Activated CD4-positive, alpha-beta T cell treated with anti-CD3 and anti-CD28 coated beads, Interleukin-2, amount 10 ng/mL, durations not matched to agents 24 days and 14 days (primary cell): ENCODE measurements at places on chromosomes 11 and 22.

DNA sequence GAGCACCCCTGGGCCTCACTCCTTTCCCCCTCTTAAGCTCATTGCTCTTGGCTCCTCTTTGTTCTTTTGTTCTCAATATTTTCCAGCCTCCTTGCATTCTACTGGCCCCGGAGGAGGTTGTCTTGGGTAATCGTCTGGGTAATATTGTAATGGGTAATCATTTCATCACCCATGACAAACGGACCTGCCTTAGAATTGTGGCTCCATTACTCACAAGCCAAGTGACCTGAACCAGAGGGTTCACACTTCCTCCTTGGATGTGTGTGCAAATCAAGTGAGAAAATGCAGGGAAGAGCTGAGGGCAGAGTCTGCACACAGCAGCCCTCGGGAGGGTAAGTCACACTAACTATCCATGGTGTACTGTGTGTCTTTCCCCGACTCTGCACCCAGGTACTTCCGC is 305.0 kb downstream of the BUD13 start:
- H3K27ac ChIP-seq: no peak overlapping the region
- no peaks in the 10 kb centered on the region for H3K27me3 ChIP-seq
- no peaks in the 10 kb centered on the region for H3K4me1 ChIP-seq
- H3K36me3 ChIP-seq: no peaks in the 10 kb centered on the region
- no peak for DNase-seq

- peaks cover 81% of the 10 kb centered on the region for H3K36me3 ChIP-seq
- H3K27me3 ChIP-seq: no peaks in the 10 kb centered on the region
- H3K4me3 ChIP-seq: peak overlapping the region; percentile 94
- H3K27ac ChIP-seq: peak overlapping the region; percentile 97
- peaks cover 70% of the 10 kb centered on the region for H3K4me1 ChIP-seq
- peak; percentile 77 for DNase-seq
Observed at GRCh38 chr11:35142481-35143075, 3.6 kb downstream of the CD44 start.

- H3K27ac ChIP-seq: no peak overlapping the region
- no peaks in the 10 kb centered on the region for H3K36me3 ChIP-seq
- H3K4me1 ChIP-seq: peaks cover 8% of the 10 kb centered on the region
- H3K4me3 ChIP-seq: no peak overlapping the region
Observed at GRCh38 chr11:35614939-35615569, 3.2 kb upstream of the FJX1 start.

GRCh38 chr11:102426000-102426399 is 26.6 kb downstream of the TMEM123 start:
- peaks cover 56% of the 10 kb centered on the region for H3K36me3 ChIP-seq
- no peak overlapping the region for H3K27ac ChIP-seq
- no peaks in the 10 kb centered on the region for H3K27me3 ChIP-seq
- H3K4me1 ChIP-seq: peaks cover 67% of the 10 kb centered on the region
- no peak for DNase-seq

DNA sequence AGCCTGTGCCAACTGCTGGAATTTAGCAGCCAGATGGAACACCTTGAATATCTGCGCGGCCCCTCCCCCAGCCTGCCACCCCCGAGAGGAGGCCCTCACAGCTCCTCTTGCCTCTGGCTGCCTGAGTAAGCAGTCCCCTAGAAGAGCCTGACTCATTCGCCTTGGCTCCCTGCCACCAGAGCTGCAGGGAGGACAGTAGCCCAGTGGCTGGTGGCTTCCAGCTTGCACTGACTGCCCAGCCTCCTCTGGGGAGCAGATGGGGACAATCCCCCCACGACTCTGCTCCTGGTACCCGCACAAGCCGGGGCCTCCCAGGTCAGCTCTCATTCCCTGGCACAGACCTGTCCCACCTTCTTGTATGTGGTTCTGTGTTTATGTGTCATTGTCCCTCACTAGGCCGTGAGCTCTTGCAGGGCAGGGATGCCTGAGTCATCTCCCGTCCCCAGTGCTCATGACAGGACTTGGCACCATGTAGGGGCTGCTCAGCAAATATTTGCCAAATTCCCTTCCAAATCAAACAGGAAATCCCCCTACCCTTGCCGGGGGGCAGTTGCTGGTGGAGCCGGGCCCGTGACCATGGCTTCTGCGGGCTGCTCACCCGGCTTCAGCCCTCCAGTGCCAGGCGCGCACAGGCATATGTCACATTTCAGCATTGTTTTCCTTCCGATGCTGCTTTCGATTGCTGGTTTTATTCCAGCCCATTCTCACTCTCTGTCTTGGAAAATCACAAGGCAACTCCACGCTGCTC is 43.6 kb downstream of the CACNG2 start:
- H3K4me3 ChIP-seq: no peak overlapping the region
- H3K4me1 ChIP-seq: no peaks in the 10 kb centered on the region
- peaks cover 16% of the 10 kb centered on the region for H3K27me3 ChIP-seq

DNA sequence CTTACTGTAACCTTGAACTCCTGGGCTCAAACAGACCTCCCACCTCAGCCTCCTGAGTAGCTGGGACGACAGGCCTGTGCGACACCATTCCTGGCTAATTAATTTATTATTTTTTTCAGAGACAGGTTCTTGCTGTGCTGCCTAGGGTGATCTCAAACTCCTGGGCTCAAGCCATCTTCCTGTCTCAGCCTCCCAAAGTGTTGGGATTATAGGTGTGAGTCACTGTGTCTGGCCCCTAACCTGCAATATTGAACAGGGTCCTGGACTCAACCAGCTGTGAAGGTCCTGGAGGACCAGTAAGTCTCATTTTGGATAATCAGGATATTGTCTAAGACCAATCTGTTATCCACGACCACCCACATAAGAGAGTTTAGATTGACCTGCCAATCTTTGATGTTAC is 15.2 kb downstream of the CCDC134 start:
- no peak overlapping the region for H3K27ac ChIP-seq
- H3K4me1 ChIP-seq: peaks cover 4% of the 10 kb centered on the region
- DNase-seq: no peak
- H3K4me3 ChIP-seq: no peak overlapping the region
- H3K27me3 ChIP-seq: no peaks in the 10 kb centered on the region

DNA sequence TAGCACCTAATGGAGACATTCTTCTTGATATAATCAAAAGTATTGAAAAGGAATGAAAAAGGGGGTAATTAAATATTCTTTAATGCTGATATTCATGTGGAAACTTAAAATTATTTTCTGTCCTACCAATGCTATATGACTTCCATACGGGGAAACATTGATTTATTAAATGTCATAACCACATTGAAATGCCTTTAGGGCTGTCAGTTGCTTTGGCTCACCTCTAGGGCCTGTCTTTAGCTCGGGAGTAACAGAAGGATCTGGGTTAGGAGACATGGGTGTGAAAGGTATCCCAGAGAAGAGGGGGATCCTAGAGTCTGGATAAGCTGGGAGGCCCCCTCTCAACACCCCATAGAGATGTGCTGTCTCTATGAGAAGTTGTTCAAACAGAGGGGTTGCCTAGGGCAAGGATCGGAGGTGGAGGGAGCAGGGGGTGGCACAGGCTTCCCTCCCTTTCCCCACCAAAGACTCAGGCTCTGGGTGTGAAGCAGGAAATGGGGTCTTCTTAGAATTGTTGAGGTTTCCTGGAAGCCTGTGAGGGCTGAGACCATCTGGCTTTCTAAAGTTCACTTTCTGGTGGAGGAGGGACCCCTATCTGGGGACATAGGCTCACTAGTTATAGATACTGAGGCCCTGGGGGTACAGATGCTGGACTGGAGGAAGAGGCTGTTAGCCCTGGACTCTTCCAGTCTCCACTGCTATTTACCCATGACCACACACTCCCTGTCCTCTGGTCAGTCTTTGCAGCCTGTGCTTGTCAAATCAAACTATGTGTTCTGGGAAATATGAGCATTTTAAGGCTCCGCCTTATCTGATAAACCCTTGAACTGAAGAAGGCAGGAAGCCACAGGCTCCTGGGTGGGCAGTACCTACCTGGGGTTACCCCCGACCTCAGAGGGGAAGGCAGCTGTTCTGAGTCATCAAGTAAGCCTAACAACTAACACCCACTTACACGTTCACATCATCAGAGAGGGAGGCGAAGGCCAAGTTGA is 55.8 kb upstream of the RRAS2 start:
- peak overlapping the region; percentile 70 for H3K4me3 ChIP-seq
- H3K27me3 ChIP-seq: no peaks in the 10 kb centered on the region
- H3K27ac ChIP-seq: peak overlapping the region; percentile 91
- DNase-seq: peak; percentile 91
- H3K36me3 ChIP-seq: no peaks in the 10 kb centered on the region
- peaks cover 65% of the 10 kb centered on the region for H3K4me1 ChIP-seq

- peaks cover 7% of the 10 kb centered on the region for H3K36me3 ChIP-seq
- peak overlapping the region; percentile 84 for H3K4me3 ChIP-seq
- no peaks in the 10 kb centered on the region for H3K27me3 ChIP-seq
- H3K4me1 ChIP-seq: peaks cover 23% of the 10 kb centered on the region
- DNase-seq: no peak
Observed at GRCh38 chr11:68031144-68031464, 623 bp downstream of the NDUFS8 start.

- H3K36me3 ChIP-seq: no peaks in the 10 kb centered on the region
- H3K27me3 ChIP-seq: peaks cover 8% of the 10 kb centered on the region
- no peak overlapping the region for H3K4me3 ChIP-seq
- no peak overlapping the region for H3K27ac ChIP-seq
- H3K4me1 ChIP-seq: no peaks in the 10 kb centered on the region
Observed at GRCh38 chr11:27372164-27372563, 9.1 kb upstream of the CCDC34 start.

GRCh38 chr11:68432874-68433273 is 27.7 kb upstream of the PPP6R3 start:
- no peaks in the 10 kb centered on the region for H3K27me3 ChIP-seq
- no peak for DNase-seq
- no peak overlapping the region for H3K4me3 ChIP-seq
- H3K4me1 ChIP-seq: peaks cover 5% of the 10 kb centered on the region

GRCh38 chr11:32713496-32713895 is 81.0 kb downstream of the CCDC73 start:
- no peak overlapping the region for H3K4me3 ChIP-seq
- no peaks in the 10 kb centered on the region for H3K36me3 ChIP-seq
- peaks cover 11% of the 10 kb centered on the region for H3K27me3 ChIP-seq
- no peak overlapping the region for H3K27ac ChIP-seq
- no peak for DNase-seq

DNA sequence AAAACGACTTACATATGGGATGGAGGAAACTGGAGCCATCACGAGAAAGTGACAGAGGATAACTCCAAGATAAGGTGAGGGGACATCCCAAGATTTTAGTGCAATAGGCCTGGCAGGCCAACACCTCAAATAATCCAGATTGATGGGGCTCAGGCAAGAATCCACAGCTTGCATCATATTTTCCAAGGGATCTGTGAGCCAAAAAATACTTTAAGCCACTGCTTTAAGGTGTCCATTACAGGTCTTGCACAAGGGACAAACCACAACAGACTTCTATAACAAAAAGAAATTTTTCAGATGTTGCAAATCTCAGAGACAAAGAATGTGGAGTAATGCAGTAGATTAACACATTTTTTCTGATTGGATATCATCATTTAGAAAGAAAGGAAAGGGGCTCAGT is 45.6 kb downstream of the DENND5A start:
- H3K4me1 ChIP-seq: peaks cover 17% of the 10 kb centered on the region
- DNase-seq: no peak
- H3K27ac ChIP-seq: no peak overlapping the region

GRCh38 chr11:47532597-47533213 is 20.2 kb downstream of the CELF1 start:
- DNase-seq: no peak
- H3K36me3 ChIP-seq: peaks cover 9% of the 10 kb centered on the region
- no peaks in the 10 kb centered on the region for H3K27me3 ChIP-seq
- no peak overlapping the region for H3K4me3 ChIP-seq

DNA sequence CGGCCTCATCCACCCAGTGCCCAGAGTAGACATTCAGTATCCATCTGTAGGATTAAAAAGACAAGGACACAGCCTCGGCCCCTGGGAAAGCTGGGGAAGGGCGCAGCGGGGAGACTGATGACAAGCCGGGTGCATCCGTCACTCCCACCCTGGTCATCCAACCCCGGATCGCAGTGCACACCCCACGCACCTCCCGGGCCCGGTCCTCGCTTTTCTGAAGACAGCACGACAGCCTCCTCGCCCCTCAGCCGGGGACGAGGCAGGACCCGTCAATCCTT is 1.1 kb downstream of the FCHSD2 start:
- peak; percentile 78 for DNase-seq
- peaks cover 35% of the 10 kb centered on the region for H3K4me1 ChIP-seq
- peak overlapping the region; percentile 98 for H3K27ac ChIP-seq
- H3K36me3 ChIP-seq: peaks cover 14% of the 10 kb centered on the region
- H3K27me3 ChIP-seq: no peaks in the 10 kb centered on the region

DNA sequence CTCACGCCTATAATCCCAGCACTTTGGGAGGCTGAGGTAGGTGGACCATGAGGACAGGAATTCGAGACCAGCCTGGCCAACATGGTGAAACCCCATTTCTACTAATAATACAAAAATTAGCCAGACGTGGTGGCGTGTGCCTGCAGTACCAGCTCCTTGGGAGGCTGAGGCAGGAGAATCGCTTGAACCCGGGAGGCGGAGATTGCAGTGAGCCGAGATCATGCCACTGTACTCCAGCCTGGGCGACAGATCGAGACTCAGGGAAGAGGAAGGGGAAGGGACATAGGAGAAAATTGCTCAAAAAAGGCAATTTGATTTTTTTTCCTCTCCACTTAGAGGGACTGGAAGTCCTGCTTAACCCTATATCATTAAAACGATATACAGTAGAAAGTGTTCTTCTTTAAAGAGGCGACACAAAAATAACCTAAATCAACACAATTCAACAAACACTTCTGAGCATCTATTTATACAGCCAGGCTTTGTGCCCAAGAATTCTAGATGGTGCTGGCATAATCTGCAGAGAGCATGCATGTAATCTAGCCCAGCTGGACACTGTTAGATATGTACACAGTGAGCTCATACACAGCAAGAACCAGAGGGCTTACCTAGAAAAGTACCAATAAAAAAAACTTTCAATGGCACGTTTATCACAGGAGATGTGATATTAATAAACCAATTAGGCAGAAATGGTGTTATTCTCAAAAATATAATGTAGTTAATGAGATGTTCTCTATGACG is 20.9 kb upstream of the DENND5A start:
- peaks cover 26% of the 10 kb centered on the region for H3K36me3 ChIP-seq
- H3K27ac ChIP-seq: no peak overlapping the region
- H3K4me1 ChIP-seq: peaks cover 11% of the 10 kb centered on the region
- H3K27me3 ChIP-seq: no peaks in the 10 kb centered on the region
- no peak overlapping the region for H3K4me3 ChIP-seq

GRCh38 chr11:540583-541432 is 3.5 kb downstream of the LRRC56 start:
- H3K27ac ChIP-seq: no peak overlapping the region
- peaks cover 2% of the 10 kb centered on the region for H3K36me3 ChIP-seq
- peak; percentile 59 for DNase-seq
- H3K27me3 ChIP-seq: no peaks in the 10 kb centered on the region
- H3K4me3 ChIP-seq: no peak overlapping the region

DNA sequence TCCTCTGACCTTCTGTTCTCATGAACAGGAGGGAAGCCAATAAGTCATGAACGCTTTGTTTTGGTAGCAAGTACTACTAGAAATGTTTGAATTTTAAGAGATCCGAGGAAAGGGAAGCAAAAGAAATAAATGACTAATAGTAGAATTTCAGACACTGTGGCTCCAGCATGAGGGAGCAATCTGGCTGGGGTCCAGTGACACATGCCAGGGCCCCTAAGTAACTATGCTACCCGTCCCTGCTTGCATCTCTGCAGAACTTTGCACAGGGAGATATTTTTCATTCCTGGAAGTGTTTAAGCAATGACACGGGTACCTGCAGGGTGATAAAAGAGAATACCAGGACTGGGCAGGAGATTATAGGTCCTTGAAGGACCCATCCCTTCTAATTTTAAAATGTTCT is 7.3 kb upstream of the ADAMTS8 start:
- no peak overlapping the region for H3K27ac ChIP-seq
- DNase-seq: no peak
- peaks cover 17% of the 10 kb centered on the region for H3K27me3 ChIP-seq
- peaks cover 20% of the 10 kb centered on the region for H3K4me1 ChIP-seq
- H3K4me3 ChIP-seq: no peak overlapping the region
